Hematopoietic multipotent progenitor cell treated with erythropoietin and hydrocortisone succinate and interleukin-3 and kit ligand, for 6 days (in vitro differentiated cells): ENCODE measurements at places on chromosomes 2 and 18.

- DNase-seq = peak; percentile 47
Measured at GRCh38 chr2:174153757-174154680, 94.3 kb downstream of the OLA1 start.

GRCh38 chr2:86790676-86791572 is at the start of gene CD8A:
CD8A (minus strand) TSS chr2:86790913; CDS start chr2:86790825, 88 bp downstream.
- peak; percentile 39 for DNase-seq

GRCh38 chr2:221527776-221528309 is 44.3 kb downstream of the EPHA4 start:
- no peak for DNase-seq

GRCh38 chr2:75100011-75100800 is 99.1 kb downstream of the TACR1 start:
- DNase-seq = peak; percentile 36

DNA sequence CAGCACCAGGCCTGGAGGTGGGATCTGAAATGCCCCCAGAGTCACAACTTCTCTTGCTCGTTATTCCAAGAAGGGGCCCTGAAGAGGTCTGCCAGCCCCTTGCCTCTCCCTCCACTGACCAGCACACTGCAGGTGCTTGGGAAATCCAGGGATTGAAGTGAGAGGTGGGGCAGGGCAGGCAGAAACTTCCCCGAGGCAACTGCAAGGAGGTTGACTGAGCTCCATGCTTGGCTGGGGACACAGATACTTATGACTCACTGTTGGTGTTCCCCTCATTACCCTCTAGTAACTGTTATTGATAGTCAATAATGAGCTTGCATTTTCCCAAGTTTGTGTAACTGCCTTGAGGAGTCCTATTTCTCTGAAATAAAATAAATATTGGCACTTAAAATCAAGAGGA is 47.5 kb downstream of the MARCO start:
- no peak for DNase-seq

DNA sequence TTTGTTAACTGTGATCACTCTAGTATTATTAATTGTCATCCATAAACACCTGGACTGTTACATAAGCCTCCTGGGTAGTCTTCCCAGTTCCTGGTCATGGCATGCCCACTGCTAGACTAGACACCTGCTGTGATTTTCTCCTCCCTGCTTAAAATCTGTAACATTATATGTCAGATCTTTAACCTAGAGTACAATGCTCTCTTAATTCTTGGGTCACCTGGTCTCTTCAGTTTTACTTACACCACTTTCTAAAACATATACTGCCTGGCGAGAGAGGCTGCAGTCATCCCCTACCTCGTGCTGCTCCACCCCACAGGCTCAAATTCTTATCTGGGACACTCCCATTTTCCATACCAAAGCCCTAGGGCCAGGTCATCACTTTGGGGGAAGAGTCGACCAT is 161.3 kb downstream of the CDH2 start:
- no peak for DNase-seq

DNA sequence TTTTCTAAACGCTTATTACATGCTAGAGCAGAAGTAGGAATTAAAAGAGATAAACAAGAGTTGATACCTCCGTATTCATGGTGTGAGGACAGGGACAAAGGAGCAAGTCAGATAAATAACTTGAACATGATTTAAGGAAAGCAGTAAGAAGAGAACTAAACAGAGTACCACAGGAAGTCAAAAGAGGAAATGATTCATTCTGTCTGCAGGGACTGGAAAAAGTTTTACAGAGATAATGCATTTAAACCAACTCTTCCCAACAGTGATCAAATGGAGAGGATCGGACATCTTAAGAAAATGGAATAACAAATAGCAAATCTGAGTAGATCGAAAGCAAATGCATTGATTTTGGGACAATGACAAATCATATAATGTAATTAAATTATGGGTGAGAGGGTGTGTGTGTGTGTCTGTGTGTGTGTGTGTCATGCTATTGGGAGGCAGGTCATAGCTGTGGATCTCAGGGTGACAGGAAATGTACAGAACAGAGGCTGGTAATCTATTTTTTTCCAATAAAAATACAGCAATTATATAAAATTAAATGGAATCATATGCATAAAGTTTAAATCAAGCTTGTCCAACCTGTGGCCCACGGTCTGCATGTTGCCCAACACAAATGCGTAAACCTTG is 113.4 kb downstream of the MC4R start:
- no peak for DNase-seq
